ENCODE measurements at places on chromosomes 1 and 21.

DNA sequence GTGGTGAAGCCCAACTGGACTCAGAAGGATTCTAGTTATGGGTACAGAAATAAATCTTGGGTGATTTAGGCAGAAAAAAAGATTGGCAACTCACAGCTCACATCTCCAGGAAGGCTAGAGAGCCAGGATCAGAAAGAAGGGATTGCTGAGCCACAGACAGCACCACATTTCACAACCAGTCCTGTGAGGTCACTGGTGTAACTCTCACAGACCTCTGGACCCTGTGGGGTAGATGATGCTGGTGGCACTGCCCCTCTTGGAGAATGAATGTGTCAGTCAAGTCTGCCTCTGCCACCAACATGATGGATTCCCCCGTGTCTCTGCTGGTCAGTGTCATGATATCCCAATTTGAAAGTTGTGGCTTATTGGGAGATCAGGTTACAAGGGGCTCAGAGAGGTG is 70.9 kb upstream of the HMCN1 start:
- DNase-seq, result no peak

DNA sequence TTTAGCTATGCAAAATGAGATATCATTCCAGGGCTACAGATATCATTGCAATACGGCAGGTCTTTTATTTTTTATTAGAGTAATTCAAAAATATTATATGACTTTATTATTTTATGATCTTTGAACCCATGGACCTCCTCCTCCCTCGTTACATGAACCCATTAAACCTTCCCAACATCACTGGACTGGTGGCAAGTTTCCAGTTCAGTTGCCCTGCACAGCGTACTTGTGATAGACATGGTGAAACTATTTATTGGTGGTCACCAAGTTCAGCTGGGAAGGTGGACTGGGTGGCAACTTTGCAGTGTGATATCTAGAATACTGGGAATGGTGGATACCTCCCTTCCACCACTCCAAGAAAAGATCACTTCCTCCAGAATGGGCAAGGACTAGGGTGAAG is 52.5 kb downstream of the SLC30A10 start:
- DNase-seq, result no peak

DNA sequence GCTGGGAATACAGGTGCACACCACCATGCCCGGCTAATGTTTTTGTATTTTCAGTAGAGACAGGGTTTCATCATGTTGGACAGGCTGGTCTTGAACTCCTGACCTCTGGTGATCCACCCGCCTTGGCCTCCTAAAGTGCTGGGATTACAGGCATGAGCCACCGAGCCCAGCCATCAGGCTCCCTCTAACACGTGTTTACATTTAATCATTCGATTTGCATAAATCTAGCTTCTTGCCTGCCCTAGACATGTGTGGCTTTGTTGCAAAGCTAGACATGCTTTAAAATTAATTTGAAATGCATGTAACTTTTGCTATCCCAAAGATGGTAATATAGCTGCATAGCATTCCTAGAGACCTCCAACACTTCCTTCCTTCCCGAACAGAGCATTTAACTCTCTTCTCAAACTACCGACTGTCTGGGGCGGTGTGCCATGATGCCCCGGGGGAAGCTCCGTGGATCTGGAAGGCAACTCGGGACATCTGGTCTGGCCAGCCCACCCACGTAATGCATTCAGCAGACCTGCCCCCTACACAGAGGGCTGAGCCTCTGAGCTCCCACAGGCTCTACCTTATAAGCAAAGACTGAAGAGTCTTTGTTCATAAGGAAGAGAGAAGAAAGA is 34.6 kb upstream of the NID1 start:
- no peak for DNase-seq

DNA sequence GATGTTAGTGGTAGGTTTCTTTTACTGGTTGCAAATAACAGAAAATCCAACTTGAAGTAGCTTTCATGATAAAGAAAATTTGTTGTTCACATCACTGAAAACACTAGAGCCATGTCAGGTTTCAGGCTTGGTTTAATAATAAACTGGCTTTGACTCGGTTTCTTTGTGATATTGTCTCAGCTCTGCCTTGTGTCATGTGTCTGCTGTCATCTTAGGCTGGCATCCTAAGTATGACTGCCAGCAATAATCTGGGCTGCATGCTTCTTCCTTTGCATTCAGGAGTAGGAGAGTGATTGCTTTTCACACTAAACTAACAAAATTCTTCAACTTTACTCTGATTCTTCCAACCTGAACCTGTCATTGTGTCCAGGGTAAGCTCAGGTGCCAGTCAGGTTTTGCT is 474.0 kb upstream of the B3GALT2 start:
- no peak for DNase-seq

DNA sequence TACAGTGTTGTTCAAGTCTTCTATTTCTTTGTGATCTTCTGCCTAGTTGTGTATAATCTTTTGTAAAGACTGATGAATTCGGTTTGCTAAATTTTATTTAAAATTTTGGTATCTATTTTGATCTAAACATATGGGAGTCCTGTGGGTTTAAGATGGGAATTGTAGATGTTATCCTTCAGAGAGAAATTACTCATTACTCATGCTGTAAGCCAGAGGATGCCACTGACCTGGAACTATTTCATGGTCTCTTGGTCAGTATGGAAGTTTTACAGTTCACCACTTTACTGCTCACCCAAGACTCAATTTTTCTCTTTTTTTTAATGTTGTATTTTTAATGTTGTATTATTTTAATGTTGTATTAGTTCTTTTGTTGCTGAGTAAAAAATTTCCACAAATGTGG is 138.6 kb upstream of the B3GALT2 start:
- no peak for DNase-seq

- DNase-seq, result no peak
Measured at GRCh38 chr1:192929597-192929996, 120.8 kb downstream of the RGS2 start.

GRCh38 chr1:12775443-12775842 is 1.9 kb downstream of the PRAMEF12 start:
- DNase-seq, result no peak
